ENCODE measurements at places on chromosomes 5 and 9.

GRCh38 chr5:112960315-112960714 is 16.3 kb upstream of the DCP2 start:
- no peak for DNase-seq

DNA sequence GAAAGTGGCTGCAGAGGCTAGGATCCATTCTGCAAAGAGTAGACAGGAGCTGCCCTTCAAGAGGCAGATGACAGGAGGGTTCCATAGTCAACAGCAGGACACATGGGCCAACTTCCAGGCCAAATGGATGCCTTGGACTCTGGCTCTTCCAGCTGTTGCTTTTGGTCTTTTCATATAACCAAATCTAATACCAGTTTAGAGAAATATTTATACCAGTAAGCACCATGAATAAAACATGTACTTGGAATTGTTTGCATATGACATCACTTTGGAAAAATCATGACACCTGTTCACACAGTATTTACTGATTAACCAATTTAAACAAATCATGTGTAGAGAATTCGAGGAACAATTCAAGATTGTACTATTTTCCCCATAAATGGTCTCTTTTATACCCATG is 481.3 kb downstream of the DMRT2 start:
- no peak for DNase-seq

GRCh38 chr9:9099646-9100045 is 1300.1 kb upstream of the DMAC1 start:
- no peak for DNase-seq

DNA sequence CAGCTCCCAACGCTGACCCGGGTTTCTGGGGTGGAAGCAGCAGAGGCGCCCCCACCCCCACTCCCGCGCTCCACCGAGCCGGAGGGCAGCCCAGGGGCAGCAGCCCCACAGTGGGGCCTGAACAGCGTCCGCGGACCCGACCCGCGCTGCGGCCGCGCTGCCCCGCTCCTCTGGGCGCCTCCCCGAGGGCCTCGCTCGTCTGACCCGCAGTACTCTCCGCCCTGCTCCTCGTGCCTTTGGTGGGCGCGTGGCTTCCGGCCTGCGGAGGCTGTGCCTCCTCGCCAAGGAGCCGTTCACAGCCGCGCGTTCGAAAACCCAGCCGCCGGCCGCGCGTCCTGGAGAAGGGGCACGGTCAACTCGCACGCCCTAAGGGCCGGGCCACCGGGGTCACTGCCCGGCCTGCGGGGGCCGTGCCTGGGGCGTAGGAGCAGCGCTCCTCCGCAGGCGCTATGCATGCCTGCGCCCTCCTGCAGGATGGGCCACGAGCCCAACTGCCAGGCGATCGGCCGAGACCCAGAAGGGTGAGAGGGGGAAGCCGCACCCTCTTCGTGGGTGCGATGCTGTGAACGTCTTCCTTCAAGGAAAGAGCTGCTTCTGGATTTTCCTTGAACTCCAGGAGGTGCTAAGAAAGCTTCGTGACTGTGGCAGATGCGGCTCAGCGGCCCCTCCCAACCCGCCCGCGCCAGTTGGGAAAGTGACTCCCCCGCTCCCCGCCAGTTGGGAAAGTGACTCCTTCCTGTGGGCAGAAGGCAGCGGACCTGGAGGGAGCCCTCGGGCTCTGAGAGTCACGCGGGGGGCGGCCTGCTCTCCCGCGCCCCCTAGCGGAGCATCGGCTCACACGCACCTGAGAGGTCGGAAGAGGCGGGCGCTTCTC is 82.7 kb downstream of the HSD17B3 start:
- DNase-seq = peak; percentile 48

DNA sequence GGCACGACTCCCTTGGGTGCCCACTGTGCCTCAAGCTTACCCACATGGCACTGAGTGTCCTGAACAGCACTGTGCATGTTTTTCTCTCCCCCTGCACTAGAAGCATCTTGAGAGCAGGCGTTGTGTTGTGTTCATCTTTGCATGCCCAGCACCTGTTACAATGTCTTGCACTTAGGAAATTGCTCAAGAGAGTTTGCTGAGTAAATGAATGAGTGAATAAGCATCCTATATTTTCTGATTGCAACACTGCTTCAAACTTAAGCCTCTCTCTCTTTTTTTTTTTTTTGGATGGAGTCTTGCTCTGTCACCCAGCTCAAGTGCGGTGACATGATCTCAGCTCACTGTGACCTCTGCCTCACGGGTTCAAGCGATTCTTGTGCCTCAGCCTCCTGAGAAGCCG is 94.5 kb downstream of the LMNB1 start:
- no peak for DNase-seq

DNA sequence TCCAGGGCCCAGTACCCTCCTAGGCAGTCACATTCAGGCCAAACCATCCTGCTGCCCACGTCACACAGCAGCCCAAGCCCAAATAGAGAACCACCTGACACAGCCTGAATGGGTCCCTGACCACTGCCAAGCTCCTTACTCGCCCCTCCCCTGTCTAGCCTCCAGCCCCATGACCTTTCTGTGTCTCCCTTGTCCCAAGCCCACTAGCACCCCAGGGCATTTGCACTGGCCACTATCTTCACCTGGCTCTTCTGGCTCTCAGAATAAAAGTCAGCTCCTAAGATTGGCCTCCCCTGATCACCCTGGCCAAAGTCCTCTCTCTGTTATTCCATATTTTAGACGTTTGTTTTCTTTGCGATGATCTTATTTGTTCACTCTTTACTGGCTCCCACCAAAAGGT is 20.4 kb downstream of the FGFR4 start:
- no peak for DNase-seq

- DNase-seq = no peak
Measured at GRCh38 chr5:57692582-57693487, 210.2 kb upstream of the ACTBL2 start.

- no peak for DNase-seq
Measured at GRCh38 chr5:55991768-55992486, 2.8 kb downstream of the IL6ST start.

DNA sequence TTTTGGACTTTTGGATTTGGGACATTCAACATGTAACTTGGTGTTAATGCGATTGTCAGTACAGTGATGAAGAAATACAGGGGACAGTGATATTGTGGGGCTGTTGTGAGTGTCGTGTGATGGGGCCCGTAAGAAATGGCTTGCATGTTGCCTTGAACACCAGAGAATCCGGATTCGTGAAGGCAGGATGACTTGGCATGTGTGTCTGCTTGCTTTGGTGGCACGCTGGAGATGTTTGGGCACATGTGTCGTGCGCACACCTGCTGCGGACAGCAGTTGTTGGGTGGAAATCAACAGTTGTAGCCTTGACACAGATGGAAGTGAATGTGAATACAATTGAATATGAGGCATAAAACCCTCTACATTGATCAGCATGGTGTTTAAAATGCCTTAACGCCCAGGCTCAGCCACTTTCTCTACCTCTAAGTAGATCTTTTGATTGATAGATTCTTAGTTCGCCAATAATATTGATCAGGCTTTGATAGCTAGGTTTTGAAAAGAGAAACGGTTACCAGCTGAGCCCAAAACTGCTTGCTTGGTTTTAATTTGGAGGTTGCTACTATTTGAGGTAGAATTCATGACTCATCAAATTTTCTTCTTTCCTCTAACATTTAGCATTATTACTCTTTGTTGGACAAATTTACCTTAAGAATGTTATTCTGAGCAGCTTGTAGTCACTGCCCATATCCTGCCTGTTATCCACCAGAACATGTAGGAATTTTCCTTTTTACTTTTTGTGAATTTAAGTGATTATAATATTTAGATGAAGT is 94.4 kb downstream of the TRIO start:
- no peak for DNase-seq

DNA sequence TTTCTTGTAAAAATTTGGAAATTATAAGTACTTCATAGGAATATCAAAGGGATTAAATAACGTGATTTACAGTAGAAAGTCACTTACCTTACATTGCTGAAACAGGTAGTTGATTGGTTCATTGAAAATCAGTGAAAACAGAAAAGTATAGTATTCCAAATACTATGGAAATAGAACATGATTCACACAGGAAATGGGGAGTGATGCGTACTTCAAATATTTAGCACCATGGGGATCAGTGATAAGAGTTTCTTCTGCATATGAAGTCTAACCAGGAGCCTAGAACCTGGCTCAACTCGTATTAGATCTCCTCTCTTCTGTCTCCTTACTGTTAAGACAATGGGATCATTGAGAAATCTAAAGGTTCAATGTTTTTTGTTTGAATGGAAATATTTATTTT is 133.3 kb downstream of the FAM174A start:
- no peak for DNase-seq

DNA sequence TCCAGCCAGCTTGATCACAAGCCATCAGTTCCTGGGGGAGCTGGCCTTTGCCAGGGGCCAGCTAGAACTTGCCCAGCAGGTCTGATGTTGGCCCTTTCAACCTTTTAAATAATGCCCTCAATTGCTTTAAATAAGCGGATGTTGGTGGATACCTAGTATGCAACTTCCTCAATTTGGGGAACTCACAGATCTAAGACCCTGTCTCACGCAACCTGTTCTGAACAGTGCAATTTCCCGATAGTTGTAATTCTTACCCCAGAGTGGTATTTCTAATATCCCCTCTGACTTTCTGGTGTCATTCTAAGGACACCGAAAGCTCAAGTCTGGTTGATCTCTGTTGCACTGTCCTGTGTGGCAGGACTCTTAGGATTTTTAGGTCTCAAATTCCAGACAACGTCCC is 23.1 kb downstream of the GALNT12 start:
- no peak for DNase-seq

- no peak for DNase-seq
Measured at GRCh38 chr9:114433086-114433485, 45.3 kb upstream of the AKNA start.

- DNase-seq = peak; percentile 92
Measured at GRCh38 chr5:67003935-67004729, 192.5 kb downstream of the CD180 start.

DNA sequence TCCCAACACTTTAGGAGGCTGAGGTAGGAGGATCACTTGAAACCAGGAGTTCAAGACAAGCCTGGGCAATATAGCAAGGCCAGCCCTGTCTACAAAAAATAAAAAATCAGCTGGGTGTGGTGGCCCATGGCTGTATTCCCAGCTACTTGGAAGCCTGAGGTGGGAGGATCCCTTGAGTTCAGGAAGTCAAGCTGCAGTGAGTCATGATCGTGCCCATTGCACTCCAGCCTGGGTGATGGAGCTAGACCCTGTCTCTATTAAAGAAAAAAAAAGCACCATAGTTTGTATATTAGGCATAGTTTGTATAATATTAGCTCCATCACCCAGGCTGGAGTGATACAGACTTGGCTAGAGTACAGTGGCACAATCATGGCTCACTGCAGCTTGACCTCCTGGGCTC is 9.6 kb upstream of the NME5 start:
- DNase-seq = no peak

DNA sequence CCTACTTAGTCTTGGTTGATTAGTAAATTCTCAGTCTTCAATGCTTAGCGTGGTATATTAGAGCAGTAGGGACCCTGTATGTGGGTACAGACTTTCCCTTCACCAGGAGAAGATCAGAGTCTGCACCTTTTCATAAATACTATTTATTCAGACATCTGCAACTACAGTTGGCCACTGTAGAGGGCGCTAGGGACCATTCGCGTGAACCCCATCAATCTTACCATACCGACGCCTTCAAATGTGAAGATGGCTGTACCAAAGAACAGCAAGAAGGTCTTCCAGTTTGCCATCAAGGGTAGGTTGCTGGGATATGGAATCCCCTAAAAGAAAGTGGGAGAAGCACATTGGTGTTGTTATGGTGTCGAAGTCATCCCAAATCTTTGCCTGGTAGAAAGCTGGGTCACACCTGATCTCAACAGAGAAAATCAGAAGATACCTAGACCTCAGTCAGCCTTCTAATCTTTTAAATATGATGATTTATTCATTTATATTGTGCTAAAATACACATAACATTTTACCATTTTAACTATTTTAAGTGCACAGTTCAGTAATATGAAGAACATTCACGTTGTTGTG is 19.1 kb downstream of the SLC36A3 start:
- DNase-seq = no peak

DNA sequence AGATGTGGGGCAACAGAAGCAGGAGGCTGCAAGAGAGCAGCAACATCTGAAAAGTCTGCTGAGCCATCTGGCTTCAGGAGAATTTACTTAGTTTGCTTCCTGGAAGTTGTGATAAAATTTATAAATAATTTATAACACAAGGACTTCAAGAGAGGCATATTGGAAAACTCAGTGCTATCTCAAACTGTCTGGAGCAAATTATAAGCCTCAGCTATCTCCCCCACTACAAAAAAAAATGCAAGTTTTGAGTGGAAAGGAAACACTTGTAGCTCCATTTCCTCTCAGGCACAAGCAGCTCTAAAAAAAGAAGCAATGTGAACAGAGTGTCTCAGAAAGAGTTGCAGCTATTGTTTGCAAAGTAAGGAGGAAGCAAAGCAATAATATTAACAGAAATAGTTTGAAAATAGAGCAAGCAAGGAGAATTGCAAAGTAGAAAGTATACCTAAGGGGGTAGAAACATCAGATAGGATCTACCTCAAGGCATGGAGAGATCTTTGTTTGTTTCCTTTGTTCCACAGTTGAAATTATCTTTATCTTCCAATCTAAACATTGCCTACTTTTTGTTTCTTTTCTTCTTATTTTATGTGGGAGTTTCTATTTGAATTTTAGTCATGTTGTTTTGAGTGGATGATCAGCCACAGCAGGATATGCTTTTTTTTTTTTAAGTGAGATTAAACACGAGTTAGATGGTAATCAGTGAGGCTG is 55.9 kb upstream of the IL6ST start:
- peak; percentile 7 for DNase-seq

- DNase-seq = no peak
Measured at GRCh38 chr5:126715765-126716164, 61.2 kb upstream of the LMNB1 start.

DNA sequence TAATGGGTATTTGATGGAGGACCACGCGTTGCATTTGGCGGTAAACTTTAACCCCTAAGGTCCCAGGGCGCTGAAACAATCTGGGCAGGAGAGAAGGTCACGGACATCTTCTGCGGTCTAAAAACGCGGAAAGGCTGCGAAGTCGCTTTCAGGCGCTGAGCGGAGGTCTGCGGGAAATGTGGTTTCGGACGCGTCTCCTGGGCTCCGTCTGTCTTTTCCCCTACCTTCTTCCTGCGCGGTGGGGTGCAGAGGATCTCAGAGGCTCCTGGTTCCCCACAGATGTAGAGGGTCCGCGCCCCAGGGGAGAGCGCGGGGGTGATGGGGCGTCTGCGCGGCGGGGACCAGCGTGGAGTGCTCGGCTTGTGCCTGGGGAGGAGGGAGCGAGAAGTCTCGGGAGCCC is 58.4 kb downstream of the ZNF510 start:
- DNase-seq = no peak

GRCh38 chr5:148085977-148086705 is 22.4 kb downstream of the SPINK5 start:
- no peak for DNase-seq

All from CD4-positive, alpha-beta T cell treated with Interleukin-6 for 4 hours (primary cell).